SHP77 treated with DMSO at 0.1 percent for 48 hours (cell line): ENCODE measurements at places on chromosomes 7 and 10.

GRCh38 chr10:1698185-1698584 lies 39.1 kb downstream of the ADARB2 start:
- no peak for DNase-seq

GRCh38 chr7:157306846-157307838 lies 29.7 kb upstream of the DNAJB6 start:
- DNase-seq, result no peak

DNA sequence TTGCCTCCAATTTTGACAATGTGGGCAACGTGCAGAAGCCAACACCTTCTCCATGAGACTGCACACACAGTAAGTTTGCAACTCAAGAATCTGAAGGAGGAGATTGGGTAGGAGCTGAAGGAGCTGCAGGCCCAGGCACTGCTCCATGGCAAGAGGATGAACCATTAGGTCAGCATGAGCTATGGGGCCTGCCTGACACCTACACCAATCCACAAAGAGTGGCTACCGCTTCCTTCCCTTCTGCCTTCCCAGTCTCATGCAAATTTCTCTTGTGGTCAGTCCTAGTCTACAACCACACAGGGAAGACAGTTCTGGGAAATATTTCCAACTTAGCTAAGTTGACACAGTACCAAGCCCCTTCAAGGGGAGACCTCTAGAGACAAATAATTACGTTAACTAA lies 142.0 kb upstream of the ADO start:
- DNase-seq, result no peak

GRCh38 chr10:12634621-12634931 lies 285.2 kb downstream of the CAMK1D start:
- DNase-seq, result no peak

DNA sequence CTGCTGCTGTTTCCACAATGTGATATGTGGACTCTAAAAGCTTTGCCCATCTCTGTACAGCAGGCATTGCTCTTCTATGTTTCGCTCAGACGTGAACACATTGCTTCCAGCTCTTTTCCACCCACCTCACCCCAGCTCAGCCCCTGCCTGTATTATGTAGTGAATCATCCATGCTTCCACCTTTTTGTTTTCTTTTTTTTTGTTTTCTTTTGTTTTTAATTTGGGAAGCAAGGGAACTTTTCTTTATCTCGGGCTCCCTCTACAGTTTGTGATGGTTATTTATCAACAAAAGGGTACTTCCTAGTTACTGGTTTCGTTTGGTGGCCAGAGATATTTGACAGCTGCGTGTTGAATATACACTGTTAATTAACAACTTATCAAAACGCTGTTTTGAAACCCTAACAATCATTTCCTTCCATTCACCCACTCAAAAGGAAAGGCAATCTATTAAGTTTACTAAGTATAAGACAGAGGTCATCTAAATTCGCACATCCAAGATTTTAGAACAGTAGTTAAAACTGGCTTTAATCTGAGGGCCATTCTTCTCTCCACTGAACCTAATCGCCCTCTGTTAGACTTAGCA lies 127.9 kb upstream of the STK17A start:
- peak; percentile 36 for DNase-seq

DNA sequence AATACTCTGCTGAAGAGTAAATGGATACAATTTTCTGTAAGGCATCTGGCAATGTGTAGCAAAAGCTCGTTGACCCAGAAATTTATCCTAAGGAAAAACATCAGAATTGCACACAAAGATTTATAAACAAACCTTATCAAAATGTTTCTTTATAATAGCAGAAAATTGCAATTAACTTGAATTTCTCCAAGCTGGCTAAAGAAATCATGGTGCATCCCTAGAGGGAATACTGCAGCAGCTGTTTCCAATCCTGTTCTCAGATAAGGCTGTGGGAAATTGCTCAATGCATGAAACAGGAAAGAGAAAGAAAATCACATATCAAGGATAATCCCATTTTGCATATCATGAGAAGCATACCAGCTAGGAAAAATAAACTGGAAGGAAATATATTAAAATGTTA lies 18.7 kb downstream of the TACR2 start:
- no peak for DNase-seq

GRCh38 chr10:55410415-55410885 lies 609.4 kb upstream of the PCDH15 start:
- peak; percentile 32 for DNase-seq

- no peak for DNase-seq
Measured at GRCh38 chr10:130466271-130466997, 330.2 kb downstream of the GLRX3 start.

DNA sequence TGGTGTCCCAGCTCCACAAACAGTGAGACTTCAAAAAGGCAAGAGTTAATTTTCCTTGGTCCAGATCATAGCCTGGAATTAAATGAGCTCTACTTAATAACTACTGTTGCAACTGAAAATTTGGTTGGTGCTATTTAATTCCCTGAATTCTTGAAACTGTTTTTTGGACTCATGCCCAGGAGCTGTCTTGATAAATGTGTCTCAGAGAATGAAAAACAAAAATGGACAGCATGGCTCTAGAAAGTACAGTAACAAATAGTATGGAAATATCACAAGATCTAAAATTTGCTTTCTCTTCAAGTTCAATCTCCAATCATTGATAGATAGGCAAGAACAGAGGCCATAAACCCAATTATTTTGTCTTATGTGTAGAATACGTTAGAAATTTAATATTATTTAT lies 42.5 kb downstream of the CCDC71L start:
- DNase-seq, result no peak
